ENCODE measurements at places on chromosomes 11 and 22.

GRCh38 chr11:89016214-89016613, 49.6 kb downstream of the GRM5 start:
- DNase-seq = no peak

DNA sequence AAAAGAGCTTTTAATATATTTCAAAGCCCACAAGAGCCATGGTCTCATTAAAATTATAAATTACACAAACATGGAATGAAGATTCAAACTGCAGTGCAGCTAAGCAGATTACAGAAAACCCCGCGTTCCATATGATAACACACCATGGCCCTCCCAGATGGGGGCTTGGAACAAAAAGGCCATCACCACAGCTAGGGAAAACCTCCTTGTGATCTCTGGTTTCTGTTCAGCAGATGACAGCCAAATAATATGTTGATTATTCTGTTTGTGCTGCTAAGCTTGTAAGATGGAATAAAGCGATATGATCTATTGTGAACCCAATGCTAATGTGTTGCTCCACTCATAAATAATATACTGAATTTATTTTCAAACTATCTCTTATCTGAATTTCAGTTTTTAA, 28.5 kb downstream of the IMMP1L start:
- DNase-seq = peak; percentile 48

DNA sequence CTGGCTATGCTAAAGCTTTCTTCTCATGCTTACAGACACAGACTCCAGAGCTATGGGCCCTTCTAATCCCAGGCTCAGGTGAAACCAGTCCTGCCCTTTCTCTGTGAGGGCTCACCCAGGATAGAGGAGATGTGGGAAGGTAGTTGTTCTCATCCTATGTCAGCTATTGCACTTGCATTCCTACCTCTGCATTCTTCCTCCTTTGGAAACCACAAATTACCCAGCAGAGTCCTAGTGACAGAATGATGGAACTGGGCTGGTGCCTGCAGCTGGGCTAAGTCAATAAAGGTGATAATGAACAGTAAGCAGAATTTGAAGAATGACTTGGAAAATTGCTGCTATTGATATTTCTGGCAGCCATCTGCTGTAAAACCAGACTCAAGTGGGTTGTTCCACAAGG, 560.0 kb downstream of the TMEM135 start:
- DNase-seq = no peak

DNA sequence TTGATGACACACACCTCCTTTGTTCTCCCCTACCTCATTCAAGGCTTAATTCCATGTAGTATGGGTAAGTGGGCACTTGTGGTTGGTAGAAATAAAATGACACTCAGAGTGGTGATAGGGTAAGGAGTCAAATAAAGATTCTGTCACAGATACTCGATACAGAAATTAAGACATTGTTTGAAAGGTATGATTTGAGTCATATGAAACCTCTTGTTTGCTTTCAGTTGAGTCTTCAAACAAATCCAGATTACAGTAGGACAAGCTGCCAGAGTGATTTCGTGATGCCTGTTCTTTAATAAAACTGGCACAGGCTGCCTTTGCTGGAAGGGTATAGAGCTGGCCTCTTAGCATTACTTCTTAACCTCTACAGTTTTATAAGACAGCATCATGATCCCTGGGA, 182.4 kb downstream of the SPON1 start:
- no peak for DNase-seq

- no peak for DNase-seq
Observed at GRCh38 chr22:37999236-37999635, 14.9 kb upstream of the SOX10 start.

- no peak for DNase-seq
Observed at GRCh38 chr11:75406338-75406777, 7.0 kb downstream of the RPS3 start.

DNA sequence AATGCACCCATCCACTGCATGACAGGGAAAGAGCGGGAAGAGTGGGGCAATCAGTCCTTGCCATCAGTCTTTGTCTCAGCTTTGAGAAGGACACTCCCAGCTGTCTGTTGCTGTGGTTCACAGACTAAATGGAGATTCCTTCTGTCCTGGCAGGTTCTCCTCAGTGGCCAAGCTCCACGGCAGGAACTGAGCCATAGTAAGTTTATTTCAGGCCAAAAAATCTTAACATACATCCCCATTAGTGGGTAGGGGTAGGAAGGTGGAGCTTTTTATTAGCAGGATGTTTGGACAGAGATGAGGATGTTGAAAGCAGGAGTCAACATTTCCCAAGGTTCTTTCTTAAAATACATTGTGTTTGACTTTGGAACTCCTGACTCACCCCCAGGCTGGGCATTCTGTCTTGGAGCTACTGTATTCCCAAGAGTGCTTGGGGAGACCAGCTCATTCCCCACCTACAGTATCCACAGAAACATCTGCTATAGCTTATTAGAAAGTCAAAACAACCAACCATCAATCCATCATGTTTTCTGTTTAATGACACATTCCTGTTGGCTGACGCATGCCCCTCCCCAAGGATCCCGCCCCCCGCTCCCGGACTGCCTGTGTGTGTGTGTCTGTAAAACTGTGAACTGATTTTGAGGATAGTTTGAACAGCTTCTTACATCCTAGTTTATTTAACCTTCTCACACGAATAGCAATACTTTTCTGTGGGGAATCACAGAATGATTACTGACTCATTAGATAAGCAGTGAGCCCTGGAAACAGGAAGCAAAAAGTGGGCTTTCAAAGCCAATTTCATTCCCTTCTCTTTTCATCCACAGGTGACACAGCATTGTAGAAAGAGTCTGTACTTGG, 109.5 kb downstream of the CCDC81 start:
- peak; percentile 71 for DNase-seq

DNA sequence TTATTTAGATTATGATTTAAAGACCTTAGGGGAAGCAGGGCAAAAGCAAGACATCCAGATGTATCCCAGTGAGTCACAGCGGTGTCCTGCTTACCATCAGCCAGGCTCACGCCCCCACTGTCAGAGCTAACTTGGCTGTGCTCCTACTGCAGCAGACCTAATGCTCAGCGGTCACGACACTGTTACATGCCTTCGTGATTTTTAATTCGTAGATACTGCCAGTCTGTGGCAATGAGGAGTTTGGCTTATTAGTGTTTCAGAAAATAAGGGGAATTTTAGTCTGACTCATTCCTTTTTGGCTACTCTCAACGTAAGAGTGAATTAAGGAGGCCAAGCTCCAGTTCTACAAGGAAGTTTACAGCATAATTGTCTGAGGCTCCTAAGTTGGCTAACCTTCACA, 22.7 kb downstream of the EFCAB6 start:
- DNase-seq = no peak

- no peak for DNase-seq
Observed at GRCh38 chr11:35376613-35377012, 42.7 kb downstream of the SLC1A2 start.

DNA sequence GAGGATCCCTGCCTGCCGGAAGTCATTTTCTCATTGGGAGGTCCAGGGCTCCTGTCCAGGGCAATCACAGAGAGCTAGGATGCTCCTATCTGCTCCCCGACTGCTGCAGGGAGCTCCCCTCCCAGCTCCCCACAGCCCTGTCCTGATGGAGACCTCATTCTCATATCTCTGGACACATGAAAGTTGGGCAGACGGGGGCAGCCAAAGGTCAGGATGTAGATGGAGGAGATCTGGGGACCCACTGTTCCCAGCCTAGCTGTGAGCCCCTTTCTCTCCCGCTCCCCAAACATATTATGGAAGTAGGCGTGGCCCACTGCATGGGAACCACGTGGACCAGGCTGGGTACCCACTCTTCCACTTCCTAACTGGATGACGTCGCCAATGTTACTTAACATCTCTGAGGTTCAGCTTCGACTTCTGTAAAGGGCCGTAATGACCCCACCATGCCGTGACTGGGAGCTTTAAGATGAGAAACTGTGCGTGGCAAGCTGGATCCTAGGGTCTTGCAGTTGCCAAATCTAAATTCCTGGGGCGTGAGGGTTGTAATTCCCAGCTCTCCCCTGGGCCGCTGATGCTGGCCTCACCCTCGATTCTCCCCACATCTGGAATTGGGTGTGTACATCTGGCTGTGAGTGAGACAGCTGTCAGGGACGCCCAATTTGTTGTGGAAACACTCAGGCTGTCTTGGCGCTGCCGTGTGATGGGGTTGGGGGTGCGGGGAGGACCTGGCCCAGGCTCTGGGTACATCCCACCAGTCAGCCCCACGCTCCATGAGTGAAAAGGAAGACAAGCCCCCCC, 1.8 kb downstream of the CDC42EP2 start:
- no peak for DNase-seq

DNA sequence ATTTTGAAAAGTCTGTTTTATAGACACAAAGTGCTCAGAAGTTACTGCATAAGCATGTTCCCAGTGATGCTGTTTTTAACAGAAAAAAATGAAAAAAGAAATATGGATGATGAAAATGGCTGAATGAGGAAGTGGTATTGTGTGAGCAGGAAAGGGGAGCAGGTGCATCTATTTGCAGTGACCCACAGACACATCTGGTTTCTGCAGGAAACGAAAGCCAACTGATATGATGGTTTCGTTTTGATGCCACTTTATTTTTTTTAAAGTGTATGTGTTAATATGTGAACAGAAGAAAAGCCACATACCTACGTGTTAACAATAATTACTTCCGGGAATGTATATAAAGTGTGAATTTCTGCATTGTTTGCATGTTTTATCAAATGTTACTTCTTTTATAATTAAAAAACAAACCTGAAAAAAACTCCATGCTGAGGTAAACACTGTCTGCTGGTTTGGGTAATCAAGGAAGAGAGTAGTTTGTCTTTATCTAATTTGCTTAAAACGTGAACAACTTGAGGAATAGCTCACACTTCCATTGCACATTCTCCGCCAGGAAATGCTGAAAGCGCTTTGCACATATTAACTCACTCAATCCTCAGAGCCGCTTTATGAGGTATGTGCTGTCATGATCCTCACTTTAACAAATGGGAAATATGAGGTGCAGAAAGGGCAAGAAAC, 1335.9 kb downstream of the TBC1D22A start:
- DNase-seq = no peak

GRCh38 chr11:86893235-86893634, 62.0 kb downstream of the FZD4 start:
- no peak for DNase-seq

- DNase-seq = no peak
Observed at GRCh38 chr11:3157381-3158130, 7.6 kb downstream of the OSBPL5 start.

DNA sequence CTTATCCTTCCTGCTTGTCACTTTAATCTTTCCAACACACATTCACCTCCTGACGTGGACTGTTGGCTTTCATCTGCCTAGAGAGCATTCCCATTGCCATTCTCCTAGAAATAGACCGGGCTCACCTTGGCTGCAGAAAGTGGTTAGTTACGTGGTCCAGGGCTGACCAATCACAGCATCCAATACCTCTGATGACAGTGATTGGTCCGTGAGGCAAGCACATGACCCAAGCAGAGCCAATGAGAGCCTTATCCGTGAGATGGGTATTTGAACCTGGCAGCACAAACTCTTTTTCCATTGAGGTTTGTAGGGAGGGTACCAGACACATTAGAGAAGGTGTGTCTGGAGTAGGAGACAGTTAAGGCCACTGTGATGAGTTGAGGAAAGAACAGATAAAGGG, 85.8 kb downstream of the MIAT start:
- no peak for DNase-seq

- peak; percentile 9 for DNase-seq
Observed at GRCh38 chr11:16981651-16982194, 32.5 kb downstream of the PLEKHA7 start.

GRCh38 chr11:119839476-119840133, 110.6 kb upstream of the NECTIN1 start:
- DNase-seq = no peak

- no peak for DNase-seq
Observed at GRCh38 chr11:65920372-65920802, 1.2 kb downstream of the DRAP1 start.

GRCh38 chr11:95556342-95557163, 233.0 kb downstream of the FAM76B start:
- no peak for DNase-seq

GRCh38 chr22:36839356-36840073, 21.3 kb upstream of the NCF4 start:
- DNase-seq = no peak

DNA sequence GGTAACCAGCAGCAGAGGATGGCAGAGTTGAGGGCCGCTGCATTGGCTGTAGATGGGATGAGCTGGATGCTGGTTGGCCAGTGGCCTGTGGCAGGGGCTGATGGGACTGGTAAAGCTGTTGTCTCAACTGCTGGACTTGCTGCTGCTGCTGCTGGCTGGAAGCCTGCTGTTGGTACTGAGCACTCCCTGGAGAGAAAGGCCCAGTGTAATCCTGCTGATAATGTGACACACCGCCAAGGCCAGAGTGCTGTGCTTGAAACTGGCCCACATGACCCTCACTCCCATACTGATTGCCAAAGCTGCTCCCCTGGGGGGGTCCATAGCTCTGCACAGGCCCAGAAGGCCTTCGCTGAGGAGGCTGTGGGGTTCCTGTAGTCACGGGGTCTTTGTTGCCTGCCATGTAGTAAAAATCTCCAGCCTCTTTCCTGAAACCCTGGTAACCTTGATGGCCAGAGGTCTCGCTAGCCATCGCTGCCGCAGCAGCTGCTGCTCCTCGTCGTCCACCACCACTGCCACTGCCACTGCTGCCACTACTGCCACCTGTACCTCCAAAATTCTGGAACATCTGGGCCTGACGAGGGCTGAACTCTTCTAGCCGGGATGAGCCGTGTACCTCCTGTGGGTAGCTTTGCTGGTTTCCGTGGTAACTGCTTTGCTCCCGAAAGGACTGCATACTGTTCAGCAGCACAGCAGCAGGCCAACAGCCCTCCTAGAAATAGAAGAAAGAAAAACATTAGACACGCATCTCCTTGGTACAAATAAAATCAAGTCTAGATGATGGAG, 55.6 kb downstream of the TCF20 start:
- DNase-seq = no peak

GRCh38 chr11:6472934-6473333, 807 bp downstream of the TRIM3 start:
- DNase-seq = no peak

DNA sequence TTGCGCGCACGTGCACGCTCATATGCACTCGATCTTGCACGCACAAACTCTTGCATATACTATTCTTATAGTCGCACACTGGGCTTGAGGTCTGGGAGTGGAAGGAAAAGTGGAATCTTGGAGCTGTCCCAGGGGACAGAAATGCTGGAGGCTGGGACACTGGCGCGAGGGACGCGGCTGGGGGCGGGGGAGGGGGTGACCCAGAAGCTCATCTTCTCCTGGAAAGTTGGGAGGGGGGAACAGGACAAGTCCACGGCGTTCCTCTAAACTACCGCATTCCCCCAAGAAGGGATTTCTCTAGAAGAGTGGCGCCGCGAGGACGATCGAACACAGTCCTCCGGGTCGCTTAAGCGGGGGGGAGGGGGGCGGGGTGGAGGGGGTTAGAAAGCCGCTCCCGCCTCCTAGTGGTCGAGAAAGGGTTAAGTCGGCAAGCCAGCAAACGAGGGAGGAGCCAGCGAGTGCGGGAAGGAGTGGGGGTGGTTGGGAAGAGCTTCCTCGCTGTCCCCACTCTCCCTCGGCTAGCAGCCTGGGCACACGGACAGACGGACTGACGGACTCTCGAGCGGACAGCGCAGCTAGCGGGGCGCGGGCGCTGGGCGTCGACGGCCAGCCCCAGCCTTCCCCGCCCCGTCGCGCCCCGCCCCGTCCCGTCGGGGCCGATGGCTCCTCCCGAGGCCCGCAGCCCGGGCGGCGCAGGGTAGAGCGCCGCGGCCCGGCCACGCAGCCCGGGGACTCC, at the start of gene RTN4RL2:
Gene RTN4RL2 (plus strand): TSS at position 507 of the 736 bp plus-strand sequence. CDS start 338 bp downstream, outside the sequence.
- DNase-seq = peak; percentile 90
